ENCODE measurements at places on chromosomes 3 and 15.

GRCh38 chr3:176375519-176375918 lies 821.8 kb downstream of the TBL1XR1 start:
- no peak for DNase-seq

GRCh38 chr15:96035091-96035490 lies 295.4 kb upstream of the NR2F2 start:
- no peak for DNase-seq

DNA sequence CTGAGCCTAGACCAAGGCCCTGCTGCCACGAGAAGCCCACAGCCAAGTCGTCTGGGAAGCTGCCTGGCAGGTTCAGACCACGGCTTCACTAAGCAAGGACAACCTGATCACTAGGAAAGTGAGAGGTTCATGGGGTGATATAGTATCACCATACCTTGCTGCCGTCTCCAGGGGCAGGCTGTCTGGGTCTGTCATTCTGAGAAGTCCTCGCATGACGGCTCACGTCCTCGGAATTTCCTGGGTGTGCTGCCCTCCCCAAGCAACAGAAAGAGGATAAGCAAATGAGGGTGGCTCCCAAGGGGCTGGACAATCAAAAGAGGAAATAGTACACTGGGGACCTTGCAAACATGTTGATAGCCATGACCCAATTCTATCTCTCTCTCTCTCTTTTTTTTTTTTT lies 207.4 kb upstream of the IGF1R start:
- DNase-seq = no peak

DNA sequence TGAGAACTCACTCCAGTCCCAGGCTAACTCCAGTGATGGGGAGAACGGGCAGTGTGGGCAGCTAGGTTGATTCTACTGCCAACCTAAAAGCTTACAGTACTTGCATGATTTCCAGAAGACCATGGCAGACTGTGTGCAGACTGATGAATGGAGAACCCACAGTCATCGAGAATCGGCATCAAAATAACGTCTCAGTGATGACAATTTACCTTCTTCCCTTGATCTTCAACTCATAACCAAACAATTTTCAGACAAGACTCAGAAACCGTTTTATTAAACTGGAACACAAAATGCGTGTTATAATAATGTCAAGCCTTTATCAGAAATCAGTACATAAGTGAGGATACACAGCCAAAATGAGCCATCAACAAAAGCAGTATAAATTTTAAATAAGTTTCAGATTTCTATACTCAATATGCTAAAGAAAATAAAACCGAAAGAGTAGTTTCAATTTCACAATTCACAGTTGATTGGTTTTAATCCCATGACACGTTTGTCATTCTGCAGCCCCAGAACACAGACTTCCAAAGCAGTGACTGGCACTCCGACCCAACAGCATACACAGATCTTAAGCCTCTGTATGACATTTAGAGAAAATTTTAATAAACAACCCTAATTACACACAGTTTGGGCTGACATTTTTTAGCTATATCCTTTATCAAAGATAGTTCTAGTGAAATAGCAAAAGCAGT lies 54.5 kb downstream of the ZMAT3 start:
- no peak for DNase-seq

DNA sequence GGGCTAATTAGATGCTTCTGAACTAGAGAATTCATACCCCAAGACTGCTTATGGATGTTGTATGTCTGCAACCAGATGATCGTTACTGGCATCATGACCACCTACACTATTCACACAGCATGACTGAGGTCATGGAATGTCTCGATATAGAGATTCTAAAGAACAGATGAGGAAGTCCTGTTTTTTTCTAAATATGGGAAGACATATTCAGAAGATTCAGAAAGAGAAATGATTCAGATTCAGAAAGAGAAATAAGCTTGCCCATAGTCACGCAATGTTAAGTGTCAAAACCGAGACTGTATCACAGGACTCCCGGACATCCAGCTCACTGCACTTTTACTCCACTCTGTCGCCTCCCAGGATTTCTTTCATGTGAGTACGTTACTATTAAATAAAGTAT lies 136.2 kb downstream of the TPRG1 start:
- no peak for DNase-seq

- no peak for DNase-seq
These were observed 43.0 kb downstream of the LIPC start for GRCh38 chr15:58474741-58475323.

- DNase-seq = no peak
These were observed 309.9 kb downstream of the CLSTN2 start for GRCh38 chr3:140244893-140245292.

GRCh38 chr3:87621667-87622066 lies 345.3 kb upstream of the POU1F1 start:
- no peak for DNase-seq

DNA sequence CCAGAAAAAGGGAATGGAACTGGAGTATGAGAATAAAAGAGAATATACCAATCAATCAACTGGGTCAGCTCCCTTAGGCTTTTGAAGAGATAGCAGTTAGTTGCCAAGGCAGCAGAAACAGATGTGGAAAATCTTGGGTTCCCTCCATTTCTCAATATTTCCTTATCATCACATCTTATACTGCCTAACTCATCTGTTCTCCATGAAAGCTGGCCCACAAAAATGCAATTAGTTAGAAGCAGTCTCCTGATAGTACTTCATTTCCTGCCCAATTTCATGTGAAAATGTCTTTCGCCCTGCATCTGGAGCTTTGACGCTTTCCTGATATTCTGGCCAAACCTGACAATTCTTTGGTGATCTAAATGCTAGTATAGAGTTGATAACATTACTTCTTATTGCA lies 30.1 kb upstream of the SPTSSB start:
- no peak for DNase-seq

- no peak for DNase-seq
These were observed 34.1 kb upstream of the TPM1 start for GRCh38 chr15:63008333-63009049.

DNA sequence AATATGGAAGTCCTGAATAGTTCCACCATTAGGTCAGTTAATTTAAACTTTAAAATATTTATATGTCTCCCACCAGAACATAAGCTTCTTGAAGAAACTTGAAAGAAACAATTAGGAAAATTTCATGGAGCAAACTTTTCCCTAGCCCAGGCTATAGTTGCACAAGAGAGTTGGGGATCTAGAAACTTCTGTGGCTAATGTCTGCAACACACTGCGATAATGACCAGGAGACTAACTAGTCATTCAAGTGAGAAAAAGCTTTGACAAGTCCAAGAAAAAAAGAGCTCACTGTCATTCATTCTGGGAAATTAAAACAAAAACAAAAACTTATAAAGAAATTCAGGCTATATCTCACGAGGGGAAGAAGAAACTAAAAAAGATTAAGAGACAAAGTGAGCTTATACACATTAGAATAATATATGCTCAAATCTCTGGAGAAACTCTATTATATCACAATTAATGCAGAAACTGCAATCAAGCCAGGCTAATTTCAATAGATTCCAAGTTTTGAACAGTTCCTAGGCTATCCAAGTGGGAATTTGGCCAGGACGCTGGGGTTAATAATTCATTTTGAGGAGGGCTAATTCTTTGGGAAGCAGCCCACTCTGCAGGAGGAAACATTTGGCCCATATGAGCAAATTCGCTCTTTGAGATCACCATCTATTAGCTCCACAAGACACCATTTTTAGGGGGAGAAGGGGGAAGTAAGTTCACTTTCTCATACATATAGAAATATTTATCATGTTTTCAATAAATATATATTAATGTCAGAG lies 134.6 kb downstream of the MEIS2 start:
- DNase-seq = no peak

DNA sequence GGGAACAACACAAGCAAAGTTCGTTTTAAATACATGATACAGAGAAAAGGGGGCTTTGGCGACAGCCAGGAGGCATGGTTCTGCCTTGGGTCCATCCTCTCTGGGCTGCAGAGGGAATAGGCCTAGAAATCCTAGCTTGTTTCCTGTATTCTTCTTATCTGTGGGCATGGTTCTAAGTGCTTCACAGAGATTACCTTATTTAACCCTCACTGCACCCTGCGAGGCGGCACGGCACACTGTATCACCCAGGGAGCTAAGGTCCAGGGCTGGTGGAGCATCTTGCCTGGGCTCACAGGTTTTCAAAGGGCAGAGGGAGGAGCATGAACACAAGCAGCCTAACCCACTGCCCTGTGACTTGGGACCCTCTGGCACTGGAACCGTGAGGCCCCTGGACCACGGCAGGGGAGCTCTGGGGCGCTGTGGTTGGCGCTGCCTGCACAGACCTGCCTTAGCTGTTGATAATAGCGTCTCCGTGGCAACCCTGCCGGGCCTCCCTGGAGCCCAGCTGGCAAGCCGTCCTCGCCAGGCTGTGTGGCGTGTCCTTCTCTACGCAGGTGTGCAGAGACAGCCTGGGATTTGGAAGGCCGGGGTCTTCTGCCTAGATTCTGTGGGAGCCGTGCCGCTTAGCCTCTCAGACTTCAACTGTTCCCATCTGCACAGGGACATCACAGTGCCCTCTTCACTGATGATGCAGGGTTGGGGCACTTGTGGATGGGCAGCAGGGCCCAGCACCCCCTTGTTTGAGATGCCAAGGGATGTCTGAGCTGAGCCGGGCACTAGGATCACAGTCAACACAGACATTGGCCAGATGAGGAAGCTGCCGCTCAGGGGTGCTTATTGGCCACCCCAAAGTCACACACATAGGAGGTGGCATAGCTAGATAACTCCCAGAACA lies 154.6 kb upstream of the TLE3 start:
- DNase-seq = no peak
